ENCODE measurements at places on chromosomes 5 and 9. TPM values are rescaled to one million over a fixed set of nuclear protein-coding genes. Genes with fewer than 3 reads are reported as not detected.

Gene MAMDC2
- not detected for polyA plus RNA-seq

Gene SLC6A19
- polyA plus RNA-seq = not detected

Gene MEGF9
- 3.4 TPM for polyA plus RNA-seq

Gene PCDHA2
- polyA plus RNA-seq = not detected

Gene LEAP2
- polyA plus RNA-seq = 1.4 TPM
